ENCODE measurements at places on chromosomes 4 and X. TPM values are rescaled to one million over a fixed set of nuclear protein-coding genes. Genes with fewer than 3 reads are reported as not detected.

GRCh38 chr4:109967798-109968520 is 55.3 kb downstream of the EGF start:
- DNase-seq = no peak

GRCh38 chrX:115949900-115950822 is 220.4 kb upstream of the AGTR2 start:
- no peak for DNase-seq

DNA sequence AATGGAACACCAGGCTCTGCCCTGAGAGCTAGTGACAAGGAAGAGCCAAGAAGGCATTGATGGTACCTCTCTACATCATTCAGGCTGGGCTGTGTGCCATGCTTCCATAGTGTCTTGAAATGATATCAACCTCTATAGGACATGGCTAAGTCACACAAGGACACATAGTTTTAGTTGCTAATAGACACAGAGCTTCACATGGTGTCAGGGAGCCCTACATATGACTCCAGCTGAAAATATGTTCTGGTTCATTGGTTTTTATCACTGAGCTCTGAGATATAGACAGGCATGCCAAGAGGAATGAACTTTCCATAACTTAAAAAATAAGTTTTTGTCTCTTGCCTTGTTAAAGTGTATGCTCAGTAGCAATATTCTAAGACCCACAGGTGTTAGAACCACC is 72.1 kb upstream of the PRKG2 start:
- no peak for DNase-seq

Gene C4orf46
- 6.1 TPM for total RNA-seq

GRCh38 chr4:112287258-112287989 is 1.7 kb upstream of the TIFA start:
- no peak for DNase-seq

All from breast epithelium (tissue), 4 donors.